ENCODE measurements at places on chromosomes 12 and 14.
A peak's percentile ranks its signal among the peaks of the same experiment; 100 is the strongest.

DNA sequence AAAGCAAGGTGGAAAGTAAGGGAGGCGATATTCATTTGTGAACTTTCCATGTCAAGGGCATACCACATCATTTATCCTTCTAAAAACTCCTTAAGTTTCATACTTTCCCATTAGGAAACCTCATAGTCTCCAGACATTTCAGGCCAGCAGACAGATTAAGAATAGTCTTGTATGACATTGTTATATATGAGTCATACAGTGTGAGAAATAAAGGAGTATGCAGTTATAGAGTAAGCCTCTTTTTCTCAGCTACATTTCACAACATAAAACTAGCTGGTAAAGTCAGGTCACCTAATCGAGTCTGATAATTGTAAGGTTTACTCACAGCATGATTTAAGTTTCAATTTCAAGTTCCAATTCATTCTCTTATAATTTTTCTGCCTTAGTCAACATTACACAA is 164.3 kb downstream of the GRIP1 start:
- peak; percentile 42 for DNase-seq

DNA sequence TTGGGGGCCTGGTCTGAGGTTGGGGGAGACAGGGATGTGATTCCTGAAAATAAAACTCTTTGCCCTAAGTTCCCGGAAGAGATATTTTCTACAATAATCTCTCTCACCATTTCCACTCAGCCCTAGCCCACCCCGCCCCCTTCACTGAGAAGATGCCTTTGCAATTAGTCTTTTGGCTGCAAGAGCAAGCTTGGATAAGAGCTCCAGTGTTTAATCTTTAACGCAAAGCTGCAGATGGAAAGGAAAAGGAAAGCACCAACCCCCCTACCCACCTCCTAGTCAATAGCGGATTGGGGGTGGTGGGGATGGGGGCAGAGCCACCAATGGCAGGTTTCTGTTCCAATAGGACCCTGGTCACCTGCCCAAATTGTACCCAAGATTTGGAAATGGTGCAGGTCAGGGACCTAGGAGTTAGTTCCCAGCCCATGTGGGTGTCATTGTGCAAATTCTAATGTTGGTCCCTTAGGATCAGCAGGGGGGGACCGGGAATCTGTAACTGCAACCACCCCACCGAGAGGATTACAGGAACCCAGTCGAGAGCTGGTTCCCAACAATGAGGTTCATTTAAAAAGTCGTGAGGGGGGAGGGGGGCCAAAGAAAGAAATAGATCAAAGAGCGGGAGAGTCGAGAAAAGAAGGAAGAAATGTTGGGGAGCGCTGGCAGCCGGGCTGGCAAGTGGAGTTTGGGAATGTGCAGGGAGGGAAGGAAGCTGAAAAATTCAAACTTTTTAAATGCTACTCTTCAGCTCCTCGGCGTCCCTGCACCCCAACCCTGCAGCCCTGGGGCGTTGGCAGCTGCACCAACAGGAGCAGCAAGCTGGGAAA is 1.6 kb downstream of the ZFP36L1 start:
- no peak for DNase-seq

DNA sequence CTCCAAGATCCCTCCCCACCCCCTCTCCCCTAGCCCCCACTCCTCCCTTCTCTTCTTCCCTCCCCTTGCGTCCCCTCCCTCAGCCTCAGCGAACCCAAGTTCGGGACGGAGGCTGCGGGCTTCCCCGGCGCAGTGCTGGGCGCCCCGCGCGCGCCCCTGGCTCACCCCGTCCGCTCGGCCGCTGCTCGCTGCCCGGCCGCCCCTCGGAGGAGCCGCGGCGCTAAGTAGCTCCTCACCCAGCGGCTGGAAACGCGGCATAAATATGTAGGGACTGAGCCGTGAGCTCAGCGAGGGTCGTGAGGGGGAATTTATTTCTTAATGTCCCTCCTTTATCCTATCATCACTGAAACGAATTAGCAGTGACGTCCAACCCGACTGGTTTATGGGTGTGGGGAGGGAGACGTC is at the start of gene NOS1:
TSS of gene NOS1 (minus strand) at position 280 of the 405 bp plus-strand sequence. CDS start 30,557 bp downstream, outside the sequence.
- no peak for DNase-seq

DNA sequence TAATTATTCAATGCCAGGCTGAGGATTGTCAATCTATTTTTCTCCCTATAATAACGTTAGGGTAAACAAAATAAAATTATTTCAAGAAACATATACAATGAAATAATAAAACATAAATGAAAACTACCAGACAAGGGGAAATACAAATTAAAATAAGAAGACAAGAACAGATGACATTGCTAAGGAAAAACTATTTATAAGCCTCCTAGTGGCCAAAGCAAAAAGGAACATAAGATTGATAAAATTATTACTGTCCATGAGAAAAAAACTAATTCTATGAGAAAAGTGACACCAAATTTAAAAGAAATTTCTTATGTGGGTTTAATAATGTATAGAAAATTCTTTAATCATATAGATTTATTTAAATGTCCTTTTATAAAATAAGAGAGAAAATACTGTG is 294.7 kb downstream of the TTC6 start:
- no peak for DNase-seq

DNA sequence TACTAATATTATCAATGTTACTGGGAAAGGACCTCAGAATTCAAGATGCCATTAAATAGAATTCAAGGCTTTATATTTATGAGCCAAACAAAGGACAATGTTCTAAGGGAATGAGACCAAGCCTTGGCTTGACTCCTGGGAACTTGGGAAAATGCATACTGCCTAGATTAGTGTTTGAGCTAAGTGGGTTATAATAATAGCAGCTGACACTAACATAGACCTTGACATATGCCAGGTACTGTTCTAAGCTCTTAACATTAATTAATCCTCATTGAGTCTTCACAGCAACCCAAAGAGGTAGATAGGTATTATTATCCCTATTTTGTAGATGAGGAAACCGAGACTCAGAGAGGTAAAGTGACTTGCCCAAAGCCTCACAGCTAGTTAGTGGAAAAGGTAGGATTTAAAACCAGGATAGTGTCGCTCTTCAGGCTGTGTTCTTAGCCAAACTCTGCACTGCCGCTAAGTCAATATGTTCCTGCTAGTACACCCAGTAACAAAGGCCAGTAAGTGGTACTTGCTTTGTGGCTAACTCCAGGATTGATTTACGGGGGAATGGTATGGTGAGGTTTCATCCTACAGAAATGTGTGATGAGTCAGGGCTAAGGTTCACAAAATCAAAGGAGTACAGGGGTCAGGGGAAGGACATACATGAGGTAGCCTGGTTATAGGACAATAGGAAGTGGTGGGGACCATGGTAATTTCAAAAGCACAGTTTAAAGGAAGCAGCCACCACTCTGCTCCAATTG is 35.8 kb upstream of the PRKAB1 start:
- peak; percentile 47 for DNase-seq

DNA sequence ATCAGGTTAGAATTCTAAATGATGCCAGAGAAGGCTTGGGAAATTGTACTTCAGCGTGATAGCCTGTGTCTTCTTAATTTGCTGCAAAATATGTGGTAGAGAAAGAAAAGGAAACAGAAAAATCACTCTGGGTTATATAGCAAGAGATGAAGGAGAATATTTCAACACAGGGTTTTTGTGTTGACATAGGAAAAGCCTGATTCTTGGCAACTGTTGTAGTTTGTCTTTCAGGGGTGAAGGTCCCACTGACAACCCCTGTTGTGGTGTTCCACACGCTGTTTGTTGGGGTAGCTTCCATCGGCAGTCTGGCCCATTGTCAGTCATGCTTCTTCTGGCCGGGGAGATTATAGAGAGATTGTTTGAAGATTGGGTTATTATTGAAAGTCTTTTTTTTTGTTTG is 13.8 kb upstream of the SLCO1C1 start:
- DNase-seq, result no peak

DNA sequence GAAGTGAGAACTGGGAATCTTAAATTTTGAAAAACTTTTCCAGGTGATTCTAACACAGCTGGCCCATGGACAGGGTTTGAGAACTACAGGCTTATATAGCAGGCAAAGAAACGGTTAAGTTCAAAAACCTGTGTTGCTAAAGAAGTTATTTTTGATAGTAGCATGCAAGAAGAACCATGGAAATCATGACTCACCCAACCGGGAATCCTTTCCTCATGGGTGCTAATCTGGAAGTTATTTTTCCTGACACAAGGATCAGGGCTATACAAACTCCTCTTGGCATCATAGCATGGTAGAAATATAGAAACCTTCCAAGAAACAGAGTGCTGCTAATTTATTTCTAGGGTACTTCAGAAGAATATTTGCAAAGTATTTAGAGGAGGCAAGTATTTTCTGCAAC is 588.7 kb downstream of the CCER1 start:
- peak; percentile 68 for DNase-seq

DNA sequence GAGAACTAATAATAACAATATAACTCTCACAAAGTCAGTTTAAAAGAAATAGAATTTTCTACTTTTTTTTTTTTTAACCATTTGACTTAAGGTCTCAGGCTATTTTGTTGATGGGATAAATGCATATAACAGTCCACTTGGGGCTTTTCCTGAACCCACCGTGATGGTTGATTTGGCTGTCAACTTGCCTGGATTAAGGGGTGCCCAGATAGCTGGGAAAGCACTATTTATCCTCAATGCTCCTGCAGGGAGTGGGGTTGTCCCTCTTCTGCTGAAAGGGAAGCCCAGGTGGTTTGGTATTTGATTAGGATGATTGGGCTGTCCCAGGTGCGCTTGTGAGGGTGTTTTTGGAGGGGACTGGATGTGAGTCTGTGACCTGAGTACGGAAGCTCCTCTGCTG is 114.9 kb downstream of the AACS start:
- no peak for DNase-seq

DNA sequence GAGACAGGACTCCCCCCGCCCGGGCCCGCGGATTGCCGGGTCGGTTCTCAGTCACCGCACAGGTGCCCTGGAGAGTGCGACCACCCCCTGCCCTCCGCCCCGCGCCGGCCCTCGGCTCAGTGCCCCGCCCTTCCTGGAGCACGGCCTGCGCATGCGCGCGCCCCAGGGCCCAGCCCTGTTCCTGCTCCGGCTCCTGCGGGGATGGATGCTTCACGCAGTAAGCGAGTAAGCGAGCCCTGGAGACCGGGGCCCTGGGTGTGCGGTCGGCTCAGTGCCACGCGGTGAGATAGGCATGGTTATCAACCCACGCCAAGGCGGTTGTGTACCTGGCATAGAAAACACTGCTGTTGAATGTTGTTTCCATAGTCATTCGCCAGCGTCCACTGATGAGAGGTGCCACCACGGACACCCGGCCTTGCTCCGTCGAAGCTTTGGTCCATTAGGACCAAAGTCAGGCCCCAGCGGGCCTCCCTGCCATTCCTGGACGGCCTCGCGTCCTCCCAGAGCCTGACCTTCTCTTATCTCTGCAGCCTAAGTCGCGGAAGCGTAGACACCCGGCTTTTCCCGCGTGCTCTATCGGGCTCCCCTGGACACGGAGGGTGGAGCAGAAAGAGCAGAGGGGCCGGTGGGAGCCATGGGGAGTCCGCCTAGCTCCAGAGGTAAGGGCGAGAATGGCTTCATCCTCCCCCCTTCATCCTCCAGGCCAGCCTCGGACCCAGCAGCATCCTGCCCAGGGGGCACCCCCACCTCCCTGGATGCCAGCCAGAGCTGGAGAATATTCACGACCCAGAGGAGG is 90.6 kb downstream of the PAPOLA start:
- peak; percentile 32 for DNase-seq

DNA sequence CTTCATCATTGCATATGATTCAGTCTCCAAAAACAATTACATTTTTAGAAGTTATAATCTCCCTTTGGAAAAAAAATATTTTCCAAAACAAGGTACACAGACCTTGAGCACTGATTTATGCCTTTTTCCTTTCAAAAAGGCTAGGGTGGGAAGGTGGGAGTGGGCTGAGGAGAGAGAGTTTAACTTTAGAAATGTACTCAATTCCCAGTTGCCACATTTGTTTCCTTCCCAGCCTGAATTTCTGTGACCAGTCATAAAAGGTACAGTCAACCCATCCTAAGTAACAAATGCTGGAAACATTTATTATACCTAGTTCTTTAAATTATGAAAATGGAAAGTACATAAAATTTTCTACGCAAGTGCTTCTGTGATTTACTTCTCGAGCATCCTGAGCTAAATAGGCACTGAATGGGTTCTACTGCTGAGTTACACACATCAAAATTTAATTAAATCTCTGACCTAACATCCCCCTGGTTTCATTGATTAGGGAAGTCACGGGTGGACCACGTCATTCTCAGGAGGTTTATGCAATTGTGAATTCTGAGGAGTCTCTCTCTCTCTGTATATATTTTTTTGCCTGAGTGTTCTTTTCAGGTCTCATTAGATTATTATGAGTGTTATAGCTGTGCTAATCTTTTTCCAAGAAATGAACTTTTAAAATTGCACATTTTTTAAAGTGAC is 371.8 kb downstream of the BTG1 start:
- DNase-seq, result peak; percentile 34

- no peak for DNase-seq
Measured at GRCh38 chr12:39815746-39816145, 196.1 kb upstream of the ABCD2 start.

- peak; percentile 89 for DNase-seq
Measured at GRCh38 chr12:1373901-1374735, 220.3 kb downstream of the FBXL14 start.

GRCh38 chr12:32002848-32003493 is 43.8 kb downstream of the RESF1 start:
- DNase-seq, result peak; percentile 3

DNA sequence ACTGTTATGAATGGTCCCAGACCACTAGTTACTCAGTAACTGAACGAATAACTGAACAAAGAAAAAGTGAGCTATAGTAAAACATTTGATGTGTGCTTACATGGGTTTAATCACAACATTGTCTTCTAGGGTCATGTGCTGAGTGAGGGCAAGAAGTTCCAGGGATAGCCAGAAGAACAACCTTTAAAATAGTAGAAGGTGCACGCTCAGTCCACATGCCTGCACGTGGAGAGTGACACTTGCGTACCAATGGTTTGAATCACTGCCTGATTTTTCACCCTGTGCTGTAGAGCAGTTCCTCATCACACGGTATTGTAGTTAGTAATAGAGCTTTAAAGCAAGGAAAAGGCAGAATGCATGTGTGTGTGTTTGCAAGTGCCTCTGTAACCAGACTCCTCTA is 224.2 kb downstream of the EGLN3 start:
- no peak for DNase-seq

DNA sequence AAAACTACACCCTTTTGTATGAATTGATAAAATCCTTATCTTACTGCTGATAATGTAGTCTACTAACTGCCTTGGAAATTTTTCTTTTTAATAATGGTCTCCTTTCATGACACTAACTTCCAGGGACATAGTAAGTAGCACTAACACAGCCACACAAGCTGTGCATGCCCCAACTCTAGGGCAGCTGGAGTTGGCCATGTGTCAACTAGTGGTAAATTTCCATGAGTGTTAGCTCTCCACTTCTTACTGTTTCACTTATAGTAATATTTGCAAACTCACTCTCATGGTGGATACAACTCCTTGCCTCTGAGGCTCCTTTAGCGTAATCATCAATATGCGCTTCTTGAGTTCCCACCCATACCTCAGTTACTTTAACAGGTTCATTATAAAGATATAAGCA is 38.0 kb downstream of the LGR5 start:
- DNase-seq, result no peak
